Activated T-helper 17 cell treated with anti-CD3 and anti-CD28 coated beads, Interleukin-2, amount 50 U/mL, for 72 hours (primary cell): ENCODE measurements at places on chromosomes 4 and X.

DNA sequence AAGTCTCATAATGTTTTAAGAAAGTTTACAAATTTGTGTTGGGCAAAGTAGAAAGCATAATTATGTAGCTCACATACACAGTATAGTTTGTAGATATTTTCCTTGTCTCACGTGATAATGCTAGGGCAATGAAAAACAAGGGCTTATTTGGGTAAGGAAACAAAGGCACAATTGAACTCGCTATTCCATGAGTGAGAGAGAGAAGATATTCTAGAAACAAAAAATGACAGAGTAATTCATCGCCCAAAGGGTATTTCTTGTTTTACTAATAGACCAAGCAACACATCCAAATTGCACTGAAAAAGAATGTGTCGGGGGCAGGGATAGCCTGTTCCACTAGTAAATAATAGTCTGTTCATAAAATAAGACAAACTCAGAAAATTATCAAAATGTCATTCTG, 3.6 kb upstream of the ASB11 start:
- ATAC-seq, result no peak

GRCh38 chr4:40309250-40309774, 25.8 kb upstream of the CHRNA9 start:
- peak; percentile 75 for ATAC-seq

DNA sequence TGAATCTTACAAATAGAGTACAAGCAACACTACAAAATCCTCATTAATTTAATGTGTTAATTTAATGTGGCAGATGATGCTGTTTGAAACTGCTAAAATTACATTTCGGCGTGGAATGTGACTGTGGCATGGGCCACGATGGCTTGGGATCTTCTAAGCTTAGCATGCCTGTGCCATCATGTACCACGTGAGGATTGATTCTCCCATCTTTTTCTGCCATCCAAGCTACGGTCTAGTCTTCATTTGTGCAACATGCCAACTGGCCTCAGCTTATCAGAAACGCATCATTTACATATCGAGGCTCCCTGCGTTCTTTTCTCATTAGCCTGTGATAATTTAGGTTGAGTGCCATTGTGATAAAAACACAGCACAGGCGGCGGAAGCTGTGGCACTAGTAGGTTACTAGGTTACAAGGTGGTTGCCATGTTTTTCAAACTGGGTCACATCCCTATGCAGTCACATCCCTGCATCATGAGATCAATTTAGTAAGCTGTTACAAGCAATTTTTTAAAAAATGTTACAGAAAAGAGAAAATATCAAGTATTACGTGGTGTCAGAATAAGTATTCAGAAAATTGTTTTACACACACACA, 189.9 kb upstream of the RBPJ start:
- peak; percentile 39 for ATAC-seq

- ATAC-seq, result no peak
Observed at GRCh38 chr4:31968842-31969241, 1248.7 kb downstream of the PCDH7 start.

DNA sequence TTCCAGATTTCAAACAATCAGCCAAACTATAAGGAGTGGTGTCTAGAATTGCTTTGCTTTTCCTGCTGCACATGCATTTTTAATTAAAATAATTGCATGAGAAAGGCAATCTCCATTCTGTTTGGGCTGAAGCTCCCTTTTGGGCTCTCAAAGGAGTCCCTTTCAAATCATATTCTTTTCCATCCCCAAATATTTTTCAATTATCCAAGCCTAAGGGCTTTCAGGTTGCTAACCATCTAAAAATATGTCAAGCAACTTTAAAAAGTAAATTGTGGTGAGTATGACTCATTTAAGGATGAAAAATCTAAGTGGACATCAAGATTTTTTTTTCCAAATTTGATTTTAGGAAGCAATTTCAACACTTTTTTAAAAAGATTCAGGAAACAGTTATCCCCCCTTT, 28.4 kb downstream of the PIR start:
- ATAC-seq, result no peak

DNA sequence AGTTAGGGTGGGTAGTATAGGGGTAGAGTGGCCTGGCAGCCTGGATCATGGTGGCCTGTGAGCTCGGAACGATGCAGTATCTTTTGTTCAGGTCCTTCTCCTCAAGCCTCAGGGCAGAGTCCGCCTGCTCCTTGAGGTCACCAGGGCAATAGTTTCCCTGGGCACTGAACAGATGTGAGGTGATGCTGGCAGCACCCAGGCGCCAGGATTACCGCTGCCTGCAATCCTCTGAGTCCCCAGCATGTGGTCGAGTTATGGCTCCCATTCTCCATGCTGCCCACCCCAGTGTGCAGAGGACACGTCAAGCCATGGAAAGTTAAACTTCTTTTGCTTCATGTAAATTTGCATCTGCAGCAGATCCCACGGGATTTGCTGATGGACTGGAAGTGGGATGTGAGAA, 38.7 kb downstream of the NEIL3 start:
- ATAC-seq, result no peak

- ATAC-seq, result no peak
Observed at GRCh38 chrX:134528960-134529359, 69.0 kb downstream of the HPRT1 start.

- peak; percentile 80 for ATAC-seq
Observed at GRCh38 chrX:103845165-103845653, 13.2 kb upstream of the RAB9B start.

- ATAC-seq, result no peak
Observed at GRCh38 chr4:73615613-73616012, 4.6 kb downstream of the RASSF6 start.

DNA sequence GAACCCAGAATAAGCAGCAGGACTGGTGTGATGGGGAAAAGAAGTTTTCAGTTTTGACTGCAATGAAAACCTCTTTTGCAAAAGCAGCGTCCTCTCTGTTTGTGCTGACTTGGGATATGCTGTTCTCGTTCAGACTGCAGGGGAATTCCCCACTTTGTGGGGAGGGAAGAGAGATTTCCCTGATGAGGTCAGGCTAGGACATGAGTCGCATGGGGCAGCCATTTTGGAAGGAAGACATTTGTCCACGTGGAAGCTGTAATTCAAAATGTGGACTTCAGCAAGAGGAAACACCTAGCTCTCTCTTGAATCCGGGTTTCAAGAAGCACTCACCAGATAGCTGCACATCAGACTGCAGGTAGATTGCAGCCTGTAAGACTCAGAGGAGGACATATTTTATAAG, 39.3 kb downstream of the ING2 start:
- peak; percentile 80 for ATAC-seq

DNA sequence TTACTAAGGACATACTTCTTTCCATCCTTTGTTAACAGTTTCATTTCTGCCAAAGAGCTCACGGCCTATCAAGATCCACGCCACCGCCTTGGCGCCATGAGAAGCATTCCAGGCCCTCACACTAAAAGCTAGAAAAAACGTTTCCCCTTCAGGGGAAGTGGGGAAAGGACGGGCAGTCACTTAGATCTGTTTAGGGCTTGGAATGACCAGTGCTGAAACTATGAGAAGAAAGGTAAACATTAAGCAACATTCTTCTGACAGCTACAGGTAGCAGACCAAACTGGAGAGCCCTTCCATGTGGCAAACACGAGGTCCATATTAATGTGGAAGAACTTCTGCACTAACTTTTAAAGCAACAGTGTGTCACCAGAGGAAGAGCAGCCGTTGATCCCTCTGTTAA, 146.7 kb downstream of the SH3KBP1 start:
- ATAC-seq, result no peak

GRCh38 chrX:136496186-136496763, 1.1 kb upstream of the HTATSF1 start:
- ATAC-seq, result peak; percentile 0

DNA sequence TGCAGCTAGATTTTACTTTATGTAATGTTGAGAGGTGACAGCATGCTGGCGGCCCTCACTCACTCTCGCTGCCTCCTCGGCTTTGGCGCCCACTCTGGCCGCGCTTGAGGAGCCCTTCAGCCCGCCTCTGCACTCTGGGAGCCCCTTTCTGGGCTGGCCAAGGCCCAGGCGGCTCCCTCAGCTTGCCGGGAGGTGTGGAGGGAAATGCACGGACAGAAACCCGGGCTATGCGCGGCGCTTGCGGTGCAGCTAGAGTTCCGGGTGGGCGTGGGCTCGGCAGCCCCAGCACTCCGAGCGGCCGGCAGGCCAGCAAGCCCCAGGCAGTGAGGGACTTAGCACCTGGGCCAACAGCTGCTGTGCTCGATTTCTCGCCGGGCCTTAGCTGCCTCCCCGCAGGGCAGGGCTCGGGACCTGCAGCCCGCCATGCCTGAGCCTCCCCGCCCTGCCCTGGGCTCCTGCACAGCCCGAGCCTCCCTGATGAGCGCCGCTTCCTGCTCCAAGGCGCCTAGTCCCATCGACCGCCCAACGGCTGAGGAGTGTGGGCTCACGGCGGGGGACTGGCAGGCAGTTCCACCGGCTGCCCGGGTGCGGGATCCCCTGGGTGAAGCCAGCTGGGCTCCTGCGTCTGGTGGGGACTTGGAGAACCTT, 128.7 kb downstream of the GASK1B start:
- no peak for ATAC-seq

DNA sequence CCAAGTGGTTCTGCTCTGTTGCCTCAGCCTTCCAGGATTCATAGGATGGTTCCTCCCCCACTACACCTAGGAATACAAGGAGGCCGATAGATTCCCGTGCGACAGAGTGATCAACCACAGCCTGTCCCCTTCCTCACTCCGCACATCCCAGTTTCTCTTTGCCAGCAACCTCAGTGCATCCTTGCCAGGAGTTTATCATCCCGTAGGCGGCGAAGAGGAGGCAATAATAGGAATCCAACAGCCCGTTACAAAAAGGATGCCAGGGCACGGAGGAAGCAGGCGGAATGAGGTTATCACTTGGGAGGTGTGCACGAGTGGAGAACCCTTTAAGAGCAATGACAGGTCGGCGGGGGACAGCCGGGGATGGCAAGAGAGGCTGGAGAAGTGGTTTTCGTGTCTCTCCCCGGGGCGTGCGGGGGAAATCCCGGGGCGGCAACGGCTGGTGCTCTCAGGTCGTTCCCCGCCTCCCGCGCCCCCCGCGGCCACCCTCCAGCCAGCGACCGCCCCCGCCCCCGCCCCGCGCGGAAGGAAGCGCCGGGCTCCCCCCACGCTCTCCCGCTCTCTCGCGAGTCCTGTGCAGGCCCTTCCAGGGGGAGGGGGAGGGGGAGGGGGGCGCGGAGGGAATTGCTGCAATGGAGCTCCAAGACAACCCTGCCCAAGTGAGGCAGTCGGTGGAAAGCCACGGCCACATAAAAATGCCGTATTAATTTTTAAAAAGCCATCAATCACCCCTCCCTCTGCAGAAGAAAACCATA, 1.6 kb downstream of the PPP3CA start:
- no peak for ATAC-seq

DNA sequence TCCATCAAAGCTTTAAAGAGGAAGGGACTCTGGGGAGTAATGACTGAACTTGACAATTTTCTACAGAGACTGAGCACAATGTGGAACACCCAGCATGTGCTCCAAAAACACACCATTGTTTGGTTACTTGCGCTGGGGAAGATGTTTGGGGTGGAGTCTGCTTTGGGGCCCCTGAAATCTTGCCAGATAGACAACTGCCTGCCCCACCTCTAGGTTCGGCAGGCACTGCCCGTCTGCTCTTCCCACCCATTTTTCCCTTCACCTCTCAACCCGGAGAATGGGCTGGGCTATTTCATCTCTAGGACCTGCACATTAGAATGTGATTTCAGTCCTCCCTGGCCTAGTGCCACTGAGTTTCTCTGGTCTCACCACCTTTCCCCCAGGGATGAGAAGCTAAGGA, 41.9 kb downstream of the TSC22D3 start:
- no peak for ATAC-seq

GRCh38 chrX:43633757-43634156, 22.3 kb upstream of the MAOA start:
- ATAC-seq, result no peak

- no peak for ATAC-seq
Observed at GRCh38 chrX:1906028-1906427, 291.2 kb downstream of the ASMT start.

GRCh38 chr4:3697033-3697432, 69.2 kb upstream of the ADRA2C start:
- ATAC-seq, result no peak

DNA sequence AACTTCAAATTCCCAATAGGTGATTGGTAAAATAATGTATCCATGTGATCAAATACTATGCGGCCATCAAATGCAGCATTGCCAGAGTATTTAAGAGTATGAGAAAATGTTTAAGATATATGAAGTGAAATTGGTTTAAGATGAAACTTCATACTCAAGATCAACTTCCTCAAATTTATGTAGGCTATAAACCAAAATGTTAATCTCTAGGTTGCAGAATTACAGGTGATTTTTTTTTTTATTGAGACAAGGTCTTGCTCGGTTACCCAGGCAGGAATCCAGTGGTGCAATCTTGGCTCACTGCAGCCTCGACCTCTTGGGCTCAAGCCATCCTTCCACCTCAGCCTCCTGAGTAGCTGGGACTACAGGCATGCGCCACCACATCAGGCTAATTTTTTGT, 25.3 kb downstream of the ACSL4 start:
- no peak for ATAC-seq

- no peak for ATAC-seq
Observed at GRCh38 chr4:113978561-113979147, 793 bp downstream of the ARSJ start.

- peak; percentile 28 for ATAC-seq
Observed at GRCh38 chr4:145019346-145019745, 78.7 kb downstream of the ANAPC10 start.

DNA sequence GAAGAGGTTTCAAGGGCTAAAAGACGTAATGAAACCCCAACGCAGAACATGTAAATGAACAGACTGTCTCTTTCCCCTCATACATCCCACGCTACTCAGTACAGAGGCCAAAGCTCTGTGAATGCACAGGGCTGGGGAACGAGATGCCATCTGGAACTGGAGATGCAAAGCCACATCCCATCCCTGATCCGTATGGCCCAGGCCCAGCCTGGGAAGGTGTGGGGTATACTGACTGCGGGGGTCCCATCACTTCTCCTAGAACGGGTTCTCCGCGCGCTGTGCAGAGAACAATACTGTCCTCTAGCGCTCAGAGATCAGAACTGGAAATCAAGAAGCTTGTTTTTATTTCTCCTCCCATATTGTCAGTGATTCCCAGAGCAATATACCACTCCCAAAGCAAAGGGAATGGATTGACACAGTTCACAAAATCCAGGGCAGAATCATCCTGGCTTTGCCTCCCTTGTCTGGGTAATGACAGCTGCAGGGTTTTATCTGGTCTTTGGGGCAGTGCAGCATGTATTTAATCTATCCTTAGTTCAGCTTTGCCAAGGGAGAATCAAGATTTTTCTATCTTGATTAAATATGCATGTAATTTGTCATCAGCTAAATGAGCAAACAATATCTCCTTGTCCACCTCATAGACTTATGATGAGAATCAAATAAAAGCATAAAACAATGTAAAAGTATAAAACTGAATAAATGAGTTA, 47.3 kb upstream of the TLR3 start:
- ATAC-seq, result no peak

- no peak for ATAC-seq
Observed at GRCh38 chrX:39814391-39814790, 283.4 kb downstream of the BCOR start.

DNA sequence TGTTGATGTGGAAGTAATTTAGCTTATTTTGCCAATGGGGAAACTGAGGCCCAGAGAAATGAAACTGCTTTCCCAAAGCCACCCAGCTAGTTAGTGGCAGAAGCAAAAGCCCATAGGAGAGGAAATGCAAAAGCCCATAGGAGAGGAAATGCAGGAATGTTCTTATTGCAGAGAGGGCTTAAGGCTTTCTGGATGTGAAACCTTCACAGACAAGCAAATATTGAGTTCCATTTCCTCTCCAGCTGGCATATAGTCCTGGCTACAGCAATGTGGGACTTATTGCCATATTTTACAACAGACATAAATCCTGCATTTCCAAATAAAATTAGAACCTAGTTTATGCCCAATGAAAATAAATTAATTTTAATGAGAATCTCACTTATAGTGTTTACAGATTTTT, 69.7 kb downstream of the TMEM154 start:
- ATAC-seq, result no peak

- ATAC-seq, result no peak
Observed at GRCh38 chr4:114279711-114280110, 300.3 kb upstream of the ARSJ start.
